ENCODE measurements at places on chromosomes 11 and 22. TPM values are rescaled to one million over a fixed set of nuclear protein-coding genes. Genes with fewer than 3 reads are reported as not detected.

PDGFD gene
- 0.66 TPM for total RNA-seq

LRRC56 gene
- 0.85 TPM for total RNA-seq

MICAL3 gene
- total RNA-seq: 18.2 TPM

KLHL35 gene
- total RNA-seq: 0.62 TPM

DRD2 gene
- not detected for total RNA-seq

KCNQ1 gene
- 0.64 TPM for total RNA-seq

MYEOV gene
- total RNA-seq: 21.4 TPM

TSSK2 gene
- total RNA-seq: not detected

MYBPC3 gene
- not detected for total RNA-seq

PGA5 gene
- total RNA-seq: not detected

LIF gene
- 0.76 TPM for total RNA-seq

VSTM5 gene
- total RNA-seq: not detected

SULT4A1 gene
- total RNA-seq: not detected

DNAJB7 gene
- not detected for total RNA-seq

XKR3 gene
- not detected for total RNA-seq

SMTNL1 gene
- not detected for total RNA-seq

ZW10 gene
- total RNA-seq: 14.0 TPM

OR51I1 gene
- total RNA-seq: not detected

GAS2L1 gene
- 35.8 TPM for total RNA-seq

F2 gene
- total RNA-seq: not detected

PANX2 gene
- total RNA-seq: 2.5 TPM

ASPHD2 gene
- 1.3 TPM for total RNA-seq

TYR gene
- not detected for total RNA-seq

NDUFA6 gene
- 72.4 TPM for total RNA-seq

PDHX gene
- 26.1 TPM for total RNA-seq

JAM3 gene
- total RNA-seq: 4.0 TPM

PATE4 gene
- not detected for total RNA-seq

WNT11 gene
- total RNA-seq: 0.50 TPM

MCHR1 gene
- not detected for total RNA-seq

FDXACB1 gene
- total RNA-seq: 3.3 TPM

All from esophagus squamous epithelium (tissue), 5 donors.